ENCODE measurements at places on chromosomes 12 and 14. TPM values are rescaled to one million over a fixed set of nuclear protein-coding genes. Genes with fewer than 3 reads are reported as not detected.
A peak's percentile ranks its signal among the peaks of the same experiment; 100 is the strongest.

GRCh38 chr14:64298773-64299172 is 4.6 kb upstream of the ESR2 start:
- H3K4me1 ChIP-seq = no peaks in the 10 kb centered on the region
- no peaks in the 10 kb centered on the region for H3K36me3 ChIP-seq
- H3K27me3 ChIP-seq = no peaks in the 10 kb centered on the region
- H3K27ac ChIP-seq = no peak overlapping the region
- H3K4me3 ChIP-seq = no peak overlapping the region
- DNase-seq = no peak

The KSR2 gene
- under 0.01 TPM for total RNA-seq

The SLC2A13 gene
- total RNA-seq = 22.0 TPM

DNA sequence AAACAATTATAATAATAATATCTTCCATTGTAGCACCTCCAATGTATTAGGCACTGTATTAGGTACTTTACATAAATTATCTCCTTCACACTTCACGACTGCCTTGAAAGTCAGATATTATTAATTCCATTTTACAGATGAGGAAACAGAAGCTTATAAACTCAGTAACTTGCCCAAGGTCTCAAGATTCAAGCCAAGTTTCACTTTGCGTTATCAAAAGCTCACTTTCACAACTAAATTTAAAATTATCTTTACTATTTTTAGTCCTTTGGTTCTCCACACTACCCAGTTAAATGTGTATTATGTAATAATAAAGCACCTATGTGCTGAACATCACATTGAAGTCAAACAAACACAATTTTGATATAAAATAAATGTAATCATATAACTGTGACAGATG is 55.8 kb downstream of the NUMB start:
- H3K36me3 ChIP-seq = no peaks in the 10 kb centered on the region
- DNase-seq = no peak
- H3K27me3 ChIP-seq = no peaks in the 10 kb centered on the region
- no peaks in the 10 kb centered on the region for H3K4me1 ChIP-seq
- no peak overlapping the region for H3K27ac ChIP-seq

GRCh38 chr12:57864442-57865083 is 18.0 kb upstream of the CTDSP2 start:
- H3K27ac ChIP-seq = peak overlapping the region; percentile 94
- H3K4me3 ChIP-seq = peak overlapping the region; percentile 64
- H3K27me3 ChIP-seq = no peaks in the 10 kb centered on the region
- peaks cover 6% of the 10 kb centered on the region for H3K4me1 ChIP-seq
- no peak for DNase-seq

The PAN2 gene
- 44.3 TPM for total RNA-seq

The IFNG-AS1 gene
- total RNA-seq = not detected

GRCh38 chr12:3116106-3116844 is 39.1 kb downstream of the TSPAN9 start:
- H3K4me1 ChIP-seq = peaks cover 15% of the 10 kb centered on the region
- no peaks in the 10 kb centered on the region for H3K36me3 ChIP-seq
- H3K27ac ChIP-seq = peak overlapping the region; percentile 76
- no peak overlapping the region for H3K4me3 ChIP-seq

DNA sequence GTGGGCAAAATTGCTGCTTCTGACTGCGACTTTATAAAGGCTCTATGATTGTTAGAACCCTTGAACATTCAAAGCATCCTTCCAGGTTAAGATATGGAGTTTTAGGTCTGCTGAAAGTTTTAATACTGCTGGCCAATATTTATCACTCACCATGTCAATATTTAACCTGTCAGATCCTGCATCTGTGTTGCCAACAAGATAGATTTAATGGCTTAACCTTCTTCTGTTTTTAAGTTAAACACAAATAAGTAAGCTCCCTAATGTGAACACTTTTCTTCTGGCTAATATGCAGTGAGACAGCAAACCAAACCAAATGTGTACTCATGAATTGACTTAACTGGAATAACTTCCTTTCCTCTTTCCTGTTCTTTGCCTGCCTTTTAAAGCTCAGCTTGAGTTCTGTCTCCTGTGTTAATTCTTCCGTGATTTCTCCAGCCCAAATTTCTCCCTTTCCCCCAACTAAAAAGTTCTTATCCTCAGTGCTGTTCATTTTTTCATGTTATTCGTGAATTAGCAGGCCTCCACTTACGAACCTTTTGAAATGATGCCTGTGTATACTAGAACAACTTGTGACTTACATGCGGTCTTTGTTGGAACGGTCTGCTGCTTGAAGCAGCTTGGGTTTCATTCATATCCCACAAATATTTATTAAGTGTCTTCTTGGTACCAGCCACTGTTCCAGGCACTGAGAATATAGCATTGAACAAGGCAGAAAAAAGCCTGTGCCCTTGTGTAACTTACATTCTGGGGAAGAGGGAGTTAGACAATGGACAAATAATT is 9.1 kb downstream of the FBXW8 start:
- H3K36me3 ChIP-seq = no peaks in the 10 kb centered on the region
- H3K27ac ChIP-seq = no peak overlapping the region
- no peaks in the 10 kb centered on the region for H3K27me3 ChIP-seq
- no peak overlapping the region for H3K4me3 ChIP-seq

DNA sequence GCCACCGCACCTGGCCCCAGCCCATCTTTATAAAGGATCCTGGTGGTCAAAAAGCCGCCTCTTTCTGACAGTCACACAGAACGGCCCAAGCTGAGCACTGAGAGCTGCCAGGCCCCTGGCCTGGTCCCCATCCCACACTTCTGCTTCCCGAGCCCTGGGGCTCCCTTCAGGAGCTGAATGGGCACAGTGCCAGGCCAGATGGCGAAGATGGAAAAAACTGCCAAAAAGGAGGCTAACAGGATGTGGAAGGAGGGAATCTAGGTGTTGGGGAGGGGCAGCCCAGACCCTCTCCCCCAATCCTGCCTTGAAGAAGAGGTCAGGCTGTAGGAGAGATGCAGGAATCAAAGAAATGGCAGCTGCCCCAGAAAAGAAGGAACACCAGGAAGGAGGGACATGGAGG is 5.0 kb downstream of the LPAR5 start:
- H3K36me3 ChIP-seq = no peaks in the 10 kb centered on the region
- no peak for DNase-seq
- H3K4me1 ChIP-seq = peaks cover 6% of the 10 kb centered on the region
- no peak overlapping the region for H3K4me3 ChIP-seq
- H3K27me3 ChIP-seq = no peaks in the 10 kb centered on the region
- no peak overlapping the region for H3K27ac ChIP-seq

- no peaks in the 10 kb centered on the region for H3K27me3 ChIP-seq
- H3K27ac ChIP-seq = no peak overlapping the region
- DNase-seq = no peak
- H3K36me3 ChIP-seq = no peaks in the 10 kb centered on the region
- no peaks in the 10 kb centered on the region for H3K4me1 ChIP-seq
These were observed 212.3 kb upstream of the OTX2 start for GRCh38 chr14:57022608-57023007.

The MYF5 gene
- not detected for total RNA-seq

The ASCL1 gene
- total RNA-seq = 0.15 TPM

DNA sequence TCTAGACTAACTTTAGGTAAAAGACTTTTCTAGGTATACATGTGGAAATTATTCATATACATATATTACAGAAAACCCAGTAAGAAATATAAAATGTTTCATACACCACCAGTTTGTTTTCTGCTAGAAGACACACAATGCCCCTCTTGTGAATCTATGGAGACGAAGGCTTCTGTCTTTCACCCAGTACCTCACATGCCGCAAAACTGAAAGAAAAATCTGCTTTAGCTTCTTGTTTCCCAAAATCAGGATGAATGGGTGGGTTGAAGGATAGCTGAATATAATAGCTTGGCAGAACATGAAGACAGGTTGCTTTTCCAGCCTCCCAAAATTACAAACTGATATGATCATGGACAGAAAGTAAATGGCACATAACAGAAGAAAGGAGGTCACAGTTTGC is 1.3 kb downstream of the TAS2R30 start:
- no peaks in the 10 kb centered on the region for H3K4me1 ChIP-seq
- H3K27ac ChIP-seq = no peak overlapping the region

DNA sequence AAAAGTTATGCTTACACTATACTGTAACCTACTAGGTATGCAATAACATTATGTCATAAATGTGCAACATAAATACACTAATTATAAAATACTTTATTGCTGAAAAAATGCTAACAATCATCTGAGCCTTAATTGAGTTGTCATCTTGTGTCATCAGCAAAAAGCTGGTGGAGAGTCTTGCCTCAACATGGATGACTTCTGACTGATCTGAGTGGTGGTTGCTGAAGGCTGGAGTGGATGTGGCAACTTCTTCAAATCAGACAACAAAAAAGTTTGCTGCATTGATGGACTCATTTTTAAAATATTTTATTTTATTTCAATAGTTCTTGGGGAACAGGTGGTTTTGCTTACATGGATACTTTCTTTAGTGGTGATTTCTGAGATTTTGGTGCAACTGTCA is 93.9 kb upstream of the AMN1 start:
- no peaks in the 10 kb centered on the region for H3K36me3 ChIP-seq
- no peak for DNase-seq
- H3K27ac ChIP-seq = no peak overlapping the region
- no peaks in the 10 kb centered on the region for H3K27me3 ChIP-seq
- no peaks in the 10 kb centered on the region for H3K4me1 ChIP-seq
- H3K4me3 ChIP-seq = no peak overlapping the region

The TMPRSS12 gene
- not detected for total RNA-seq

The GLIPR1L2 gene
- total RNA-seq = 6.3 TPM

The STK38L gene
- 37.9 TPM for total RNA-seq

The DPPA3 gene
- total RNA-seq = not detected

GRCh38 chr14:31788340-31788739 is 227.1 kb downstream of the NUBPL start:
- H3K4me3 ChIP-seq = no peak overlapping the region
- no peaks in the 10 kb centered on the region for H3K4me1 ChIP-seq
- H3K27ac ChIP-seq = no peak overlapping the region
- no peaks in the 10 kb centered on the region for H3K36me3 ChIP-seq
- no peak for DNase-seq

- no peaks in the 10 kb centered on the region for H3K4me1 ChIP-seq
- H3K4me3 ChIP-seq = no peak overlapping the region
- DNase-seq = no peak
- H3K27me3 ChIP-seq = no peaks in the 10 kb centered on the region
- no peak overlapping the region for H3K27ac ChIP-seq
- H3K36me3 ChIP-seq = no peaks in the 10 kb centered on the region
These were observed 54.8 kb upstream of the FUT8 start for GRCh38 chr14:65357689-65358088.

All from breast epithelium (tissue), 4 donors.